ENCODE measurements at places on chromosomes 12 and 14.

GRCh38 chr14:39666386-39666785 is 234.2 kb upstream of the FBXO33 start:
- no peak for DNase-seq

DNA sequence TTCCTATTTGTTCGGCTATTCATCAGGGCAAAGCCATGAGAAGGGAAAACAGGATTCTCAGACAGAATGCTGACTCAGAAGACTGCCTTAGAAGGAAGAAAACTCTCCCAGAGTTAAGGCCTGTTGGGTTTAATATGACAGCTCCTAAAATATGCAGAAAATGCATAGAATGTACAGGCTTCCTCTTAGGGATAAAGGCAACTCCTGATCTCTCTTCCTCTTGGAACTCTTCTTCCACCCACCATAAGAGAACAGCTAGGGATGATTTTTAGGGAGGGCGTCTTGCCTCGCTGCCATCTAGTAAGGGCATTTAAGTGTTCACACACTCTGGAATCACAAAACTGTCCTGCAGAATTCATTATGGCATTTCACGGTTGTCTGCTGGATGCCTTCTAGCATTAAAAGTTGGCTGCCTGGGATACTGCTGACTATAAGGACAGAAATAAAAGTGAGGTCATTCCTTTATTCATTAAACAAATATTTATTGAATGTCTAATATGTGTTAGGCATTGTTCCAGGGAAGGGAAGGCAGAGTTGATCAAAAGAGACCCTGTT is 73.7 kb downstream of the DCAF5 start:
- no peak for DNase-seq

GRCh38 chr14:105439710-105440553 is 20.3 kb downstream of the MTA1 start:
- DNase-seq = no peak

DNA sequence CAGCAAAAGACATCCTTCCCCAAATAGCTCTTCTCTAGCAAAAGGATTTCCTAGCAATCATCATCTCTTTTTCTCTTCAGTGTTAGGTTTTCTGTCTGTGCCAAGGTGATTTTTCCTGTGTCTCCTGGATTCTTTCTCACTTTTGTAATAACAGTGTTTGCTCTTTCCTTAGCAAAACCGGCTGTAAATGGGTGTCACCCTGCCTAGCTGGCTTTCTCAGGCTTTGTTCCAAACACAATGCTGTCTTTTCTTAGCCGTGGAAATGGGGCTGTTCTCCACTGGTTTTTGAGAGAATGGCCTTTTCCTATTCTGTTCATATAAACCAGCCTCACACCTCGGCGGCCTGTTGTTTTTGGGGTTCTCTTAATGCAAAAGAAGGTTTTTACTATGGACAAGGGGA is 21.9 kb downstream of the JDP2 start:
- DNase-seq = no peak

DNA sequence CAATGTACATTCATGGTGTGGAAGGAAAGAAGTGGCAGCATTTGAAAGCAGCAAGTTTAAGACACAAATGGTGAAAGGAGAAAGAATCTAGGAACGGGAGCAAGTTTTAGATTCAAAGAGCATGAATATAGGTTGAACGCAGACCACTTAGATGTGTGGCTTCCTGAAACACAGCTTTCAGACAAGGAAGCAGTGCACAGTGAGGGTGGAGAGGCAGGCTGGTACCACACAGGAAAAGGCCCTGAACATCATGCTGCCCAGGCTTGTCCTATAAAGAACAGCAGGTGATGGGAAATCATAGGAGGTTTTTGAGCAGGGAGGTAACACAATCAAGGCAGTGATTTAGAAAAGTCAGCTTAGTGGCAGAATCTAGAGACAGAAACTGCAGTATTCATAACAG is 35.6 kb downstream of the GNS start:
- DNase-seq = no peak
